ENCODE measurements at places on chromosomes 1 and 21.

DNA sequence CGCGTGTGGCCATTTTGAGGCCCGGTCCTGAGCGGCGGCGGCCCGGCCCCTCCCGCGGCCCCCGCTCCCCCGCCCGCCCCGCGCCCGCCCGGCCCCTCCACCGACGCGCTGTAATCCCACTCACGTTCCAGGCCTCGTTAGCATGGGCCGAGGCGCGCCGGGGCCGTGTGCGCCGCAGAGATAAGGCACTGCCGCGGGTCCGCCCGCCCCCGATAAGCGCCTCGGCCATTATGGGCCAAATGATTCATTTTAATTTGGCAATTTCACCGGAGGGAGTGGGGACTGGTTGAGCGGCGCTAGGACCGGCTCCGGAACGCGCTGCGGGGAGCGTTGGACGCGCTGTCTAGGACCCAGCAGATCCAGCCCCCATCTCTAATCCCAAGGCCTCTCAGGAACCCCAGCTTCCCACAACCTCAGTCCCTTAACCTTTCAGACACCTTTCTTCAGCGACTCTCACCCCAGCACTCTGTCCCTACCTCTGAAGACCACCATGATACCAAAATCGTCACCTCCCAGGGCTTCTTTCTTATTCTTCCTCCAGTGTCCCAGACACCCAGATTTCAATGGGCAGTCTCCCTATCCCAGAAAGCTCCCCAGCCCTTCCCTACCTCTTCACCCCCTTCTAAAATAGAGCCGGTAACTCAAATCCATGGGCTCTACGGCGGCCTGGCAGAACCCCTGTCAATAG is at the start of gene TAL1:
TSS of gene TAL1 (minus strand) at position 39 of the 688 bp plus-strand sequence. CDS start 6,337 bp downstream, outside the sequence.
- no peak for DNase-seq

DNA sequence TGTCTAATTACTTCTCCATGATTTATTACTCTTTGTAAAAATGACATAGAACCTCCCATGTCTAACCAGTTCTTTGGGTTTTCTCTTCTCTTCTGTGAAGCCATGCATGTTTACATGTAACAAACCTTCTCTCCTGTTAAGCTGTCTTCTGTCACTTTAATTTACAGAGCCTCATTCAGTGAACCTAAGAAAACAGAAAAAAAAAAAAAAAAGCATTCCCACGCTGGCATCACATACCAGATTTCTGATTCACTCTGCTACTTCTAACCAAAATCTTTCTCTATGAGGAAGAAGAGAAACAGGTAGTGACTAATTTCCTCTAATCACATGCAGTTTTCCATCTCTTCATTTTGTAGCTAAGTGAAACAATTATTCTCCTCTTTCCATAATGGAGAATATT is 141.4 kb upstream of the CXADR start:
- DNase-seq = no peak

- no peak for DNase-seq
These were observed 21.3 kb upstream of the GRIK3 start for GRCh38 chr1:37055631-37056030.

DNA sequence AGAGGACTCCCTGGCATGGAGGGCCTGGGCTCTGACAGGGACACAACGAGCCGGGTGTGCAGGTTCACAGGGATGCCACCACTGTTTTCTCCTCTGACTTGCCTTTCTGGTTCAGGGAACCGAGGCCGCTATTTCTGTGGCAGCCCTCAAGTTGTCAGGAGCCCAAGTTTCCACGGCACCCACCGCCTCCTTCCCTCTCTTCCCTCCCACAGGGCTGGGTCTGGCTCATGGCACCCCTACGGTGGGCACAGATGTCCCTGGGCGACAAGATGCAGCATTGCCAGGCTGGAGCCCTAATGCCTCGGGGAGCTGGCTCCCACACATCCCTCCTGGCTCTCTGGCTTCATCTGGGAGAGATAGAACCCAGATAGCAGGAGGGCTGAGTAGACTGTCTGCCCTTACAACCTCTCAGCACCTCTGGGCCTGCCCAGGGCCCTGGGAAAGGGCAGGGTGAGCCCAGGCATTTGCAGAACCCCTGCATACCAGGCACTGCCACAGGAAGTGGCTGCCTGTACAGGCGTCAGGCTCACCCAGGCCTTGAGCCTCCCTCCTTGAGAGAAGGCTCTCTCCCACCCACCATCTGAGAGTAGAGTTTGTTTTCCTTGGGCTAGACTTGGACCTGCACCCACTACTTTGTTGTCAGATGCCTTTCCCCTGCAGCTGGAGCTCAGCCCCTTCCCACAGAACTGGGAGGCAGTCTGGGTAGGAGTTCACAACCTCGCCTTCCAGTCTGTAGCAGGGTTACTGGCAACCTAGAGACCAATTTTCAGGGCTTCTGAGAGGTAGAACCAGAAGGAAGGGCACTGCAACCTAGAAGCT is 20.5 kb downstream of the KCNC4 start:
- no peak for DNase-seq

DNA sequence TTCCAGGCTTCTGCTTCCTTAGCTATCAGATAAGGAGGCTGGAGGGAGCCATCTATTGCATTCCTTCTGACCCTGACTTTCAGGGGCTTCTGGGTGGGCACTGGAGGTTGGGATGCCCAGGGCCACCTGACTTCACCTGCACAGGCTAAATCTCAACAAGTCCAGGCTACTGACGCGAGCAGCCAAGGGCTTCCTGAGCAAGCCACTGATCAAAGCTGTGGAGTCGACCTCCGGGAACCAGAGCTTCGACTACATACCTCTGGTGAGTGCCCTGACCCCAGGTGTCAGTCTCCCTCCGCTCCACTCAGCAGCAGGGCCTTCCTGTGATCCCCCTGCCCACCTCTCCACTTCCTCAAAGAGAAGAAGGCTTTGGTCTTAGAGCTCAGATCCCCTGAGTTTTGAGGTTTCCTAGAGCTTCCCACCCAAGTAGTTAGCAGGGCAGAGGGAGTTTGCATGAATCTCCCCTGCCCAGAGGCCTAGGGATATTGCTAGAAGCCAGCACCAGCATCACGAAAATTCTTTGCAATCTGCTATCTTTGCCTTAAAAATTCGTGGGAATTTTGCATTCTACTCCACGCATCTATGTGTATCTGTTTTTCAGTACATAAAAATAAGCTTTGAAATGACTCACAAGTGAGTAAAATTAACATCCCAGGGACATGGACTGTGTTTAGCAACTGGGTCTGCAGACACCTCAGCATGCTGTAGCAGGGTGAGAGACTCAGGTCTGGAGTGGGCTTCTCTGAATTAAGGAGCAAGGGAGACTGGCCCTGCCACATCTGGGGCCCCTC is 61.4 kb downstream of the VWA5B1 start:
- no peak for DNase-seq

DNA sequence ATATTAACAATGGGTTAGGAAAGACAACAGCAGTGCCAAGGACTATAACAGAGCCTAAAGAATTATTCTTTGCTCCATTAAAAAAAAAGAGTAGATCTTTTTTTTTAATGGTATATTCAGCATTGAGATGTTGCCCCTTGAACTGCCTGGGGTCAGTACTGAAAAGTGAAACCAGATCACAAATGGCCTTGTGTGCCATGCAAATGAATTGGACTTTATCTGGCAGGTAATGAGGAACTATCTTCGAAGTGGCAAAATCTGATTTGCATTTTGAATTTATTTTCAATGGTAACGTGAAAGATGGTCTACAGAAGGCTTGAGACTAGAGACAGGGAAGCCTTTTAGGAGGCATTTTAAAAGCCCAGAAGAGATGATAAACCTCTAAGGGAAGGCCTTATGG is 21.4 kb upstream of the PKN2 start:
- DNase-seq = no peak

GRCh38 chr1:245039196-245039595 is 115.6 kb upstream of the KIF26B start:
- DNase-seq = no peak

DNA sequence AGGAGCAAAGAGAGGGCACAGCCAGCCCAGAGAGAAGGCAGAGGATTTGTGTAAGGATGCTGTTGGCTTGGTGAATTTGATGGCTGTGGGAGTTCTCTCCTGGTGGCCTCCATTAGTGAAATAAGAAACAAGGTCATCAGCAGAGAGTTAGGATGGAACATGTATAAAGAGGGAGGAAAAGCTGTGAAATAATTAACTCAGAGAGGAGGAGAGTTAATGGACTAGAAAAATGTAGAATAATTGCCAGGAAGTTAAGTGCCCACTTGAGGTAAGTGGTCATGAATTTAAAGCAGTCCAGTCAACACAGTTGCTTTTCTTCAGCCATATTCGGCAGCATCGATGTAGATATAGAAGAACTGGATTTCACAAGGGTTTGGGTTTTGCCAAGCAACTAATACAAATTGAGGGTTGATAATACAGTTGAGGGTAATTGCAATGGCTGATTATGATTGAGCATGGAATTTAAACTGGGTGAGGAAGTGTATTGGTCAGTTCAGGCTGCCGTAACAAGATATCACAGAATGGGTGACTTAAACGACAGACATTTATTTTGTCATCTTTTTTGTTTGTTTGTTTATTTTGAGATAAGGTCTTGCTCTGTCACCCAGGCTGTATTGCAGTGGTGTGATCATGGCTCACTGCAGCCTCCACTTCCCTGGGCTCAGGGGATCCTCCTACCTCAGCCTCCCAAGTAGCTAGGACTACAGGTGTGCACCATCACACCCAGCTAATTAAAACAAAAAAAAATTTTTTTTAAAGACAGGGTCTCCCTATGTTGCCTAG is 31.7 kb upstream of the KLF17 start:
- DNase-seq = no peak

GRCh38 chr1:6747674-6748073 is 37.6 kb upstream of the CAMTA1 start:
- no peak for DNase-seq

DNA sequence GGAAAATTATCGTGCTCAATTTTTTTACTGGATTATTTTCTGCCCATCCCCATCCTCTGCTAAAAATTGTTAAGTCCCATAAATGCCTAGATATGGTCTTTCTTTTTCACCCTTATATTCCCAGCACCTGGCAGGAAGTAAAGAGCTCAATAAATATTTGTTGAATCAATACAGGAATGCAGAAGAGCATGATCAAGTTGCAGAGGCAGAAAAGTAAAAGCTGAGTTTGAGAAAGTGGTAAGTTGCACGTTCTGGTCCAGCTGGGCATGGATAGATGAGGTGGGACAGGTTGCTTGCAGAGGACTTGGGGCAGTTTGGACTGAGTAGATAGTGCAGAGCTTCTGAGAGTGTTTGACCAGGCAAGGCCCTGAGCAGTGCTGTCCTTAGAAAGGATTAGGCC is 40.1 kb downstream of the ZNF281 start:
- DNase-seq = no peak

DNA sequence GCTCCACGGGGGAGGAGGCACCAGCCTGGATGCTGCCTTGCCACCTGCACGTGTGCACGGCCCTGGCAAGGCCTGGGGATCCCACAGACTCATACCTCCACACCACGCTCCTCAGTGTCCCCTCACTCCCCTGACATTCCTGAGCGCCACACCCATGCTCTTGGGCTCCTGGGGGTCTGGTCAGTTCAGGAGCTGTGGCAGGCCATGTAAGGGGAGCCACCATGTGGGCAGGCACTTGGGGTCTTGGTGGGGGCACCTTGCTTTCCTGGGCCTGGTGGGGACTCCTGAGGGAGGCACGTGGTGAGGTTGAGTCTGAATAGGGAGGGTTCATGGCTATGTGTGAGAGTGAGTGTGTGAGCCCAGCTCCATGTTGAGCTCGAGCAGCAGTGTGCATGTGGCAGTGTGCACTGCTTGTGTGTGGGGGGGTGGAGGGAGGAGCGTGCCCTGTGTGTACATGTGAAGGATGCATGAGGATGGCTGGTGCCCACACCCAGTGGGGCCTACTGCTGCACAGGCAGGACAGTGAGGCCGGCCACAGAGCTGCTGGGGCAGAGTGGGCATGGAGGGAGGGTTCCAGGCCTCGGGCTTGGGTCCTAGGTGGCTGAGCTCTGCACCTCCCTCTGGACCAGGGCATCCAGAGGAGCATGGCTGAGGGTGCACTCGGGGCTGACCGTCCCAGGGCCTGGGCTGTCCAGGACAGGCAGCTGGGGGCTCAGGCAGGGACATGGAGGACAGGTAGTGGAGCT is 1.6 kb downstream of the GJC2 start:
- DNase-seq = no peak

- DNase-seq = no peak
These were observed 4.7 kb downstream of the ZBTB7B start for GRCh38 chr1:155007251-155007828.

DNA sequence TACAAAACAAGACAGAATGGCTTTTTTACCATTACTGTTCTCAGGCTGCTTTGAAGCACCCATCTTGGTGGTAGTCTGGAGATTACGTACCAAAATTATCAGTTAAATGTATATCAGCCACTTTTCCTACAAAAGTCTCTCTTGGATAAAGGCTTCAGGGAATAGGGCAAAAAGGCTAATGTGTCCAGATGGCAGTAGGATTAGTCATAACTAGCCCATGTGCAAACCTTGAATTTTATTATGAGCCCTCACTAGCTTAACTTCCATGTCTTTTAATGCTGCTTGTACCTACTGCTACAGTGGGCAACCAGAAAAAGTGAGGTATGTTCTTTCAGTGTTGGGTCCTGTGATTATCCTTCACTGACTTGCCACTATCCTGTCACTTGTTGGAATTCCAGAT is 51.0 kb downstream of the PLPPR4 start:
- no peak for DNase-seq

GRCh38 chr1:65243491-65243890 is 65.9 kb upstream of the DNAJC6 start:
- DNase-seq = no peak

GRCh38 chr1:165143437-165144065 is 213.0 kb downstream of the LMX1A start:
- no peak for DNase-seq

DNA sequence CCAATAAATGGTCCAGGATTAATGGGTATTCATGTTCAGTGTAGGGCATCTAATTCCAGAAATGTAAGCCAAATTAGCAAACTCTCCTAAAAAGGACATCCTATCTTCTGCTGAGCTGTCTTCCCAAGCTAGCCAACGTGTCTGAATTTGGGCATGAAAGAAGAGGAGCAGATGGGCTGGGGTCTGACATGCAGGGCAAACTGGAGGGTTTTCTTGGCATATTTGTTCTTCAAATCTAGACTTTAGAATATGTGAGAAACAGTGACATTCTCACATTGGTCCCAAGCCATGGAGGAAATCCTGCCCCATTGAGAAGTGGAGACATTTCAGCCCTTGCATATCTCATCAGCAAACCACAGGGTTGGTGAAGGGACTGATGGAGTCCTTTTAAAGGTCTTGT is 67.2 kb downstream of the LRIG2 start:
- DNase-seq = no peak

GRCh38 chr1:57138432-57139078 is 172.7 kb upstream of the C8B start:
- DNase-seq = no peak

DNA sequence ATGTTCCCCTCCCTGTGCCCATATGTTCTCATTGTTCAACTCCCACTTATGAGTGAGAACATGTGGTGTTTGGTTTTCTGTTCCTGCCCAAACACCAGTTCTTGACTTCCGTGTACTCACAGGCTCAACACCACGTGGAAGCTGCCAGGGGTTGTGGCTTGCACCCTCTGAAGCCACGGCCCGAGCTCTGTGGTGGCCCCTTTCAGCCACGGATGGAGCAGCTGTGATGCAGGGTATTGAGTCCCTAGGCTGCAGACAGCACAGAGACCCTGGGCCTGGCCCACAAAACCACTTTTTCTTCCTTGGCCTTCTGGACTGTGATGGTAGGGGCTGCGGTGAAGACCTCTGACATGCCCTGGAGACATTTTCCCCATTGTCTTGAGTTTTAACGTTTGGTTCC is 111.6 kb downstream of the SYT14 start:
- DNase-seq = no peak
